Endodermal cell (in vitro differentiated cells): ENCODE measurements at places on chromosomes 16 and 17. TPM values are rescaled to one million over a fixed set of nuclear protein-coding genes. Genes with fewer than 3 reads are reported as not detected.

Gene HSPB9
- 0.22 to 0.23 TPM in 2 of 3 replicates, not detected in the other for total RNA-seq

Gene PIPOX
- total RNA-seq: 5.9 and 6.6 TPM in 2 replicates

Gene LGALS9B
- total RNA-seq: not detected in 2 replicates

Gene SEPTIN12
- 0.40 TPM in 1 of 2 replicates, not detected in the other for total RNA-seq

Gene CCDC200
- not detected in 2 replicates for total RNA-seq

Gene CD300LB
- total RNA-seq: not detected in 3 replicates

Gene DDX42
- 165 and 171 TPM in 2 replicates for total RNA-seq

Gene APOBR
- total RNA-seq: not detected in 3 replicates

Gene OR3A3
- total RNA-seq: not detected in 3 replicates

GRCh38 chr16:88475037-88475436 is 22.0 kb downstream of the ZFPM1 start:
- H3K4me1 ChIP-seq: no peaks in the 10 kb centered on the region
- no peak overlapping the region for H3K27ac ChIP-seq
- H3K27me3 ChIP-seq: no peaks in the 10 kb centered on the region
- H3K4me3 ChIP-seq: no peak overlapping the region
- H3K36me3 ChIP-seq: no peaks in the 10 kb centered on the region
- no peak for DNase-seq

GRCh38 chr16:69563605-69564580 is 1.9 kb upstream of the NFAT5 start:
- no peaks in the 10 kb centered on the region for H3K27me3 ChIP-seq
- H3K27ac ChIP-seq: no peak overlapping the region
- peak overlapping the region; percentile 57 for H3K4me3 ChIP-seq
- DNase-seq: peak; percentile 72
- peaks cover 8% of the 10 kb centered on the region for H3K4me1 ChIP-seq

GRCh38 chr16:20147091-20147490 is 73.4 kb upstream of the GPR139 start:
- no peaks in the 10 kb centered on the region for H3K4me1 ChIP-seq
- H3K27ac ChIP-seq: no peak overlapping the region
- no peak overlapping the region for H3K4me3 ChIP-seq
- H3K27me3 ChIP-seq: no peaks in the 10 kb centered on the region
- no peak for DNase-seq

DNA sequence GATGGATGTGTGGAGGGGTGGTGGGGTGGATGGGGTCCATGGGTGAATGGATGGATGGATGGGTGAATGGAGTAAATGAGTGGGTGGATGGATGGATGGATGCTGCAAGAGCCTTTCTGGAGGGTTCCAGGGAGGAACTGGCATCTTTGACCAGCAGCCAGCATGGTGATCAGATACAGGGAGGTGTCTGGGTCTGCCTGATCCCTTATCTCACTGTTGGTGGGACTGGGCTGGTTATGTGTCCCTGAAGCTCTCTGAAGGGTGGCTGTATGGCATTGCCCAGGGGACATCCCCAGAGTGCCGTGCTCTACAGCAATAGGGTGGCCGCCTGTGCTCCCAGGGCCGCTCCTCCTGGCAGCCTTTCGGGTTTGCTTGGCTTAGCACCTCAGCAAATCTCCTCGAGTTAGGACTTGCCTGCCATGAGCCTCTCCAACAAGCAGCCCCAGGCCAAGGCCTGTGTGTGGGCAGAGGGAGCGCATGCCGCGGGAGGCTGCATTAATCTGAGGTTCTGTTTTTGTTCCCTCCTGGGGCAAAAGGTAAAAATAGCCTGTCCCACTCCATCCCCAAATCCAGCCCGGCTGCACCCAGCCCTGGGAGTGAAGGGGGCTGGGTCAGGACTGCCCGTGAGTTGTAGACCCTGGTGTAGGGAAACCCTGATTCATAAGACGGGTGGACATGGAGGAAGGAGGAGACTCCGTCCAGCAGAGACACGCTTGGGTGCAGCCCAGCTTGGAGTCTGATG is 165.4 kb downstream of the SEC14L1 start:
- H3K4me3 ChIP-seq: no peak overlapping the region
- H3K4me1 ChIP-seq: peaks cover 13% of the 10 kb centered on the region
- DNase-seq: no peak
- H3K27ac ChIP-seq: no peak overlapping the region
- no peaks in the 10 kb centered on the region for H3K27me3 ChIP-seq

DNA sequence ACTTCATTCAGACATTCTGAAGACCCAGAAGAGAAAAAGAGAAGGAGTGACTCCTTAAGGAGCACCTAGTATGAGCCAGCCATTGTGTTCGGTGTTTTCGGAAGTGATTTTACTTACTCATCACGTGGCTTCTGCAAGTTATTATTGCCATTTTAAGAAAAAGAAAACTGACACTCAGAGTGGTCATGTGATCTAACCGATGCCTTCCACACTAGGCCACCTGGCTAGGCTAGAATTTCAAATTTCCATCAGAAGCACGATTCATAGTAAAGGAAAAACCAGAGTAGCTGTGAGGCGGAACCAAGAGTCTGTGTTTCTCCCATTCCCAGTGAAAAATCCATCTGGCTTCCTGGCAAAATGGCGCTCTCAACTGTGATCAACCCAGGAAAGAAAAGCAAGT is 32.0 kb downstream of the GTF3C1 start:
- no peak for DNase-seq
- no peak overlapping the region for H3K27ac ChIP-seq
- H3K36me3 ChIP-seq: peaks cover 84% of the 10 kb centered on the region
- H3K27me3 ChIP-seq: no peaks in the 10 kb centered on the region

DNA sequence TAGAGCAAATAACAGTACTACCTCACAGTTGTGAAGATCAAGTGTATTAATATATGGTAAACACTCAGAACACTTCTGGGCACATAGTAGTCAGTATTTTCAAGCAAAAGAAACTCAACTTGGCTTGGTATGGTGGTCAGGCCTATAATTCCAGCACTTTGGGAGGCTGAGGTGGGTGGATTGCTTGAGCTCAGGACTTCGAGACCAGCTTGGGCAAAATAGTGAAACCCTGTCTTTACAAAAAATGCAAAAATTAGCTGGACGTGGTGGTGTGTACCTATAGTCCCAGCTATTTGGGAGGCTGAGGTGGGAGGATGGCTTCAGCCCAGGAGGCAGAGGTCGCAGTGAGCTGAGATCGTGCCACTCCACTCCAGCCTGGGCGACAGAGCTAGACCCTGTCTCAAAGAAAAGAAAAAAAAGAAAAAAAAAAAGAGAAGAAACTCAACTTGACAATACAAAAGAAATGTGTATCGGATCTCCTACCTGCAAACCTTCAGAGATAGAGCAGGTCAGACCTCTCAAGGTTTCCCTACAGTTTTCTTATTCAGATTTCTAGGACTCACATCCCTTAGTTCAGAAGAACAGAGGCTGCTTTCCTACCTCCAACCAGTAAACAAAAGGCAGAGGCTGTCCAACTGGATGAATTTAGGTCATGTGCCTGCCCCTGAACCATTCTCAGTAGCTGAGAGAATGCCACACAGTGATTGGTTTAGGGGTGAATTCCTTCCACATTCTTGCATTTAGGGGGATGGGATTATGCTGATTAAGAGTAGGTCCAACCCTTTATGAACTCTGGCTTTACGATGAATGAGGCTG is 1.7 kb upstream of the KPNA2 start:
- peak overlapping the region; percentile 83 for H3K27ac ChIP-seq
- peaks cover 22% of the 10 kb centered on the region for H3K36me3 ChIP-seq
- H3K4me1 ChIP-seq: peaks cover 2% of the 10 kb centered on the region
- peak; percentile 94 for DNase-seq
- H3K27me3 ChIP-seq: no peaks in the 10 kb centered on the region

GRCh38 chr17:74163836-74164235 is 39.6 kb upstream of the RPL38 start:
- H3K27me3 ChIP-seq: no peaks in the 10 kb centered on the region
- H3K36me3 ChIP-seq: no peaks in the 10 kb centered on the region
- H3K27ac ChIP-seq: no peak overlapping the region
- H3K4me1 ChIP-seq: no peaks in the 10 kb centered on the region

DNA sequence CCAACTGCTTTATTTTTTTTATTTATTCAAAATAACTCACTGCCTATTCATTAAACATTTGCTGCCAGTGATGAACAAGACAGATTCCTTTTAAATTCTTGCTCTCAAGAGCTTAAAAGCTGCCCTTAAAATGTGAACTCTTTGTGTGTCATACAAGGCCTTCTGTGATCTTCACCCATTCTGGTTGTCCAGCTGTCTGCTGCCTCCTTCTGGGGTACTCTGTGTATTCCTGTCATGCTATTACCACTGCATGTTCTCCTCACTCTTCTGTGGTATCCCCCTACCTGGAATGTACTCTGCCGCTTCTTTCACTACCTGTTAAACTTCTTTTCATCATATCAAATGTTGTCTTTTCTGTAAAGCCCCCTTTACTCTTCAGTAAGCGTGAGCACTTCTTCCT is 165.8 kb downstream of the CHD9 start:
- no peaks in the 10 kb centered on the region for H3K4me1 ChIP-seq
- DNase-seq: peak; percentile 46
- H3K4me3 ChIP-seq: no peak overlapping the region

DNA sequence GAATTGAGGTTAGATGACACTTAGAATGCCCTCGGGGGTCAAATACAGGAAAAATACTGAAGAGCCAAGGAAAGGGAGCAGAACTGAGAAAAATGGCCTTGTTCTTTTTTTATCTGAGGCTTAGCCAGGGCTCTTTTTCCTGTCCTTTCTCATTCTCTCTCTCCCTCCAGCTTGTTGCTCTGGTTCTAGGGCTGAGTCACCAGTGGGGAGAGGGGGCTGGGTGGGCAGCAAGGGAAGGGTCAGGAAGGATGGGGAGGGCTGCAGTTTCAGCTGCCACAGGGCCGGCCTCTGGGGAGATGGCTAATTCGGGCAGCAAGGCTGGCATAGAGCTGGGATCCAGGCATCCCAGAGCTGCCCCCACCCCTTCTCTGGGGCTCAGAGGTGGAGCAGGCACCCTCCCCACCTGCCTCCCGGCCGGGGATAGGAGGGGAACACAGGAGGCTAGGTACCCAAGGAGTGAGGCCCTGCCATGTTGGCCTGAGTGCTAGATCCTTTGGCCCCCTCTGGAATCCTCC is 3.9 kb downstream of the ITGA3 start:
- no peaks in the 10 kb centered on the region for H3K36me3 ChIP-seq
- peak; percentile 44 for DNase-seq
- H3K27me3 ChIP-seq: peaks cover 31% of the 10 kb centered on the region
- no peak overlapping the region for H3K4me3 ChIP-seq

DNA sequence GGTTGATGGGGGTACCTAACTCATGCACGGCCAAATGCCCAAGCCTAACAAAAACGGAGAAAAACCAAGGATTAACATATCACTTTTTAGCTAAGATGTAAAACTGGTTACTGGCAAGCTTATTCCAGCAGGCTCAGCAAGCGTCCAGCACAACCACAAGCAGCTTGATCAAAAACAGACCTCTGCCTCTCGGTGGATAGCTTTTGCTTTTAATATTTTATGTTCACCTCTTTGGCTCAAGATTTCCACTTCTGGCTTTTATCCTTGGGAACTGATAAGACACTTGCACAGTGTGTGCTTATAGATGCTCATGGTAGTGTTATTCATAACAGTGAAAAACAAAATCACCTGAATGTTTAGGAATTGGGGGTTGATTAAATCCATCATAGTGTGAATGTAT is 206.9 kb upstream of the CACNG5 start:
- H3K27ac ChIP-seq: no peak overlapping the region
- no peaks in the 10 kb centered on the region for H3K36me3 ChIP-seq
- no peak overlapping the region for H3K4me3 ChIP-seq
- H3K27me3 ChIP-seq: no peaks in the 10 kb centered on the region

DNA sequence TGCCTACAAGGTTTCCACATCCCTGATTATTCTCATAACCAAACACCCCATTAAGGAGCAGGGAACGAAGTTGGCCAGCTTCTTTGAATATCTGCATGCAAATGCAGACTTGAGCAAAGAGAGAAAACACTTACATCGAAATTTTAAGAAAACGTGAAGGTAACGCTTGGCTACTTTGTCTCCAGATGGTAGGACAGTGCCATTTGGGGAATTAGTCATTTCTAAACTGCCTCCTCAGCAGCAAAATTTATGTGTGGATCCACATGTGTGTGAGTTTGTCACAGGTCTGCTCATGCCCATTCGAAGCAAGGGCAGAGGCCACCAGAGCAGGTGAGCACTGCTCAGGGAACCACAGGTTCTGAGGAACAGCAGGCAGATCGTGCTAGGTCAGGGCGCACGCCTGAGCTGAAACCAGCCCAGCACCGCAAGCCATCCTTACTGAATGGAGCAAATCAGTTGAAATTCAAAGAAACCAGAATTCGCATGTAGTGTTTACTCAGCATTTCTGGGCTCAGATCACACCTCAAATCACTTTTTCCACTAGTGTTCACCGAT is 80.1 kb downstream of the SOCS1 start:
- no peak for DNase-seq
- no peak overlapping the region for H3K27ac ChIP-seq
- peaks cover 8% of the 10 kb centered on the region for H3K36me3 ChIP-seq
- no peak overlapping the region for H3K4me3 ChIP-seq
- no peaks in the 10 kb centered on the region for H3K4me1 ChIP-seq
- H3K27me3 ChIP-seq: no peaks in the 10 kb centered on the region

GRCh38 chr17:79777120-79777893 is 641 bp upstream of the CBX2 start:
- peak overlapping the region; percentile 88 for H3K27ac ChIP-seq
- no peaks in the 10 kb centered on the region for H3K27me3 ChIP-seq
- H3K36me3 ChIP-seq: peaks cover 20% of the 10 kb centered on the region
- H3K4me3 ChIP-seq: peak overlapping the region; percentile 71

DNA sequence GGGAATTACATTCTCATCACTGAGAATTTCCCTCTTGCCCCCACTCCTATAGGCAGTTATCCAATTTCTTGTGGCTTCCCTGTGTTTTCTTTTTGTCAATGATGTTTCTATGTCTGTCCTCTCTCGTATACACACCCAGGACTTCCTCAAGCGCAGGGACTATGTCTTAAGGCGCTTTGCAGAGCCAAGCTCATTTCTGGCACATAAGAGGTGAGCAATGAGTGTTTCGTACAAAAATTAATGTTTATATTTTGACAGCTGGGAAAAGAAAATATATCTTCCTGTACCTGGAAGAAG is 947 bp downstream of the DDX42 start:
- DNase-seq: no peak
- H3K27me3 ChIP-seq: no peaks in the 10 kb centered on the region
- H3K4me3 ChIP-seq: peak overlapping the region; percentile 99

DNA sequence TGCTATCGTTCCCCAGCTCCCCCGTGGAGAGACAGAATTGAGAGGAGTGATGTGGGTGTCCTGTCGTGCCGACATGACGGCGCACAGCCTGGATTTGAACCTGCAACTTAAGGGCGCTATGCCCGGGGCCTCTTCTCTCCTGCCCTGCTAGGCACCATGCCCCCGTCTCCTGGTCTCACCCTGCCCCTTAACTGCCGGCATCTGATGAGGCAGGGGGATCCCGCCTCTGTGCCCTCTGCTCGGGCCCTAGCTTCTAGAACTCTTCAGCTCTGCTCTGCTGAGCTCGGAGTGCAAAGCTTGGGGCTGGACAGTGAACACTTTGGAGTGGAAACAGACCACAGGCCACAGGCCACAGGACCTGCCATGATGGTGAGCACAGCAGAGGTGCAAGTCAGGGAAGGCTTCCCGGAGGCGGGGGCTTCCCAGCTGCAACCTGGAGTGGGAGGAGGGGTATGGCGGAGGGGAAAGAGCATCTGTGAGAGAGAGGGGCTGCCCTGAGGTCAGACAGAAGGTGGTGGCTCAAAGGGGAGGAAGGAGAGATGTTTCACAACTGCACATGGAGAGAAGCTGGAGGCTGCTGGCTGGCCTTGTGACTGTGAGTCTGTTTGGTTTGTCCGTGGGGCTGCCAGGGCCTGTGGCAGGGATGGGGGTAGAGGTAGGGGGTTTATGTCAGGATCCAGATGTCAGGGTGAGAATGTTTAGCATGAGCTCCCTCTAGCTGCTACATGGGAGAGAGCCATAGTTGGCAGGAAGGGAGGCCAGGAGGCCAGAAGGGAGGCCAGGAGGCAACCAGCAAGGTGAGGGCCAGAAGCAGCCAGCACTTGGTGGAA is 107.8 kb downstream of the CRLF3 start:
- no peak overlapping the region for H3K27ac ChIP-seq
- no peaks in the 10 kb centered on the region for H3K27me3 ChIP-seq
- no peaks in the 10 kb centered on the region for H3K36me3 ChIP-seq
- H3K4me1 ChIP-seq: no peaks in the 10 kb centered on the region
